ENCODE measurements at places on chromosomes 12 and 14.

- DNase-seq, result no peak
These were observed 174.3 kb upstream of the PWP1 start for GRCh38 chr12:107511292-107511691.

DNA sequence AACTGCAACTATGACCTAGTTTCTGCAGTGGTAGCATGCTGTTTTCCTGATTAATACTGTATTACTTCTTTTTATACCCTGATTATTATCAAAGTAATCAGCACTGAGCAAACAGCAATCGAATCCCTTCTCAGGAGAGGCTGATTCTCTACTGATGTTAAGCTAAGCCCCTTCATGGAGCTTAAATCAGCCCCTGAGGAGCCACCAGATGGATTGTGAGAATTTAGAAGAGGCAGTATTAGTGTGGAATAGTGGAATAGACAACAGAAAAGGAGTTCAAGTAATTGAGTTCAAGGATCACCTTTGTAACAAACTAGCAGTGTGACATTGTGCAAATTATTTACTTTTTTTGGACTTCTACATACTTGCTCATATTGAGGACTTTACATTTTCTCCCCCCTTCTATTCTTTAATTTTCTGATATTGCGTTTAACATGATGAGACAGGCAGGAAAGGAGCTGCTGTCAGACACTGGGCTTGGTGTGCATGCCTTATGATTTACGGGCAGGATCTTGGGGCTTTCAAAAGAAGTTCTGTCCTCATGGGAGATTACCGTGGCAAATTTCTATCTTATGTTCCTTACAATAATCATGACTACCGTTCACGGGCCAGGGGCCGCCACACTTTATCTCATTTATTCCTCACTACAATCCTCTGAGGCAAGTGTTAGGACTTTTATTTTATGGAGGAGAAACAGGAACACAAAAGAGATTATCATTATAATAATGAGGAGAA, 68.0 kb downstream of the PTPRR start:
- no peak for DNase-seq

DNA sequence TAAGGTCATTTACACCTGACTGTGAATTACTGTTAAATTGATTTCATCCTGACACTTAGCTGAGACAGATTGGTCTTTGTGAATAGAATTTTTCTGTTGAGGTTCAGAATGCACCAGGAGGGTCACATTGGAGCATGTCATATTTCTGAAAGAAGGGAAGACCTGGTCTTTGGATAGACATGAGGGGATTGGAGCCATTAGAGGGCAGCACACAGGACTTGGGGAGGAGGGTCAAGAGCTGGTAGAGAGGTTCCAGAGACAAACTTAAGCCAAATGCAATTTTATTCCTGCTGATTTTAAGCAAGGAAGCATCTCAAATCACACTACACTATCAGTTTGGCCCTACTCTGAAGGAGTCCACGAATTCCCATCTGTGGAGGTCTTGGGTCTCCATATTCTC, 41.1 kb downstream of the GUCY2C start:
- no peak for DNase-seq

- DNase-seq, result no peak
These were observed 193.1 kb downstream of the SOX5 start for GRCh38 chr12:23756416-23756815.

GRCh38 chr12:39623919-39624318, 4.3 kb upstream of the ABCD2 start:
- no peak for DNase-seq

- no peak for DNase-seq
These were observed 39.3 kb downstream of the DLK1 start for GRCh38 chr14:100765991-100766390.

GRCh38 chr12:68170726-68171125, 11.2 kb upstream of the IFNG start:
- DNase-seq, result no peak

DNA sequence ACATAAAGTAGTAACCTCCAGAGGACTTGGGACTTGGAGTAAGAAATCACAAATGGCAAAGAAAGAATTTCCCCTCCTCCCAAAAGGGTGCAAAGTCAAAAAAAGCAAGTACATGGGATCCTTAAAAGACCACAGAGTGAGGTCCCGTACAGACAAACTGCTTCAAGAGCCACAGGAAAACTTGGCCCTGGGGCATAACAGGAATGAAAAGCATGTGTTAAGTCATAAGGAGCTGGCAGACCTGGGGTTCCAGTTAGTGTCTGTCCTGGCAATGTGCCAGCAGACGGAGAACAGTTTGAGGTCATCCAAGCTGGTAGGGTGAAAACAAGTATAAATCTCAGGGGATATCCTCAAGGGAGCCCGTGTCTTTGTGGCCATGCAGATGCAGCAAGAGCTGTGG, 73.2 kb downstream of the HSD17B6 start:
- DNase-seq, result no peak

- DNase-seq, result no peak
These were observed 5.1 kb downstream of the ARHGDIB start for GRCh38 chr12:14956024-14956891.

DNA sequence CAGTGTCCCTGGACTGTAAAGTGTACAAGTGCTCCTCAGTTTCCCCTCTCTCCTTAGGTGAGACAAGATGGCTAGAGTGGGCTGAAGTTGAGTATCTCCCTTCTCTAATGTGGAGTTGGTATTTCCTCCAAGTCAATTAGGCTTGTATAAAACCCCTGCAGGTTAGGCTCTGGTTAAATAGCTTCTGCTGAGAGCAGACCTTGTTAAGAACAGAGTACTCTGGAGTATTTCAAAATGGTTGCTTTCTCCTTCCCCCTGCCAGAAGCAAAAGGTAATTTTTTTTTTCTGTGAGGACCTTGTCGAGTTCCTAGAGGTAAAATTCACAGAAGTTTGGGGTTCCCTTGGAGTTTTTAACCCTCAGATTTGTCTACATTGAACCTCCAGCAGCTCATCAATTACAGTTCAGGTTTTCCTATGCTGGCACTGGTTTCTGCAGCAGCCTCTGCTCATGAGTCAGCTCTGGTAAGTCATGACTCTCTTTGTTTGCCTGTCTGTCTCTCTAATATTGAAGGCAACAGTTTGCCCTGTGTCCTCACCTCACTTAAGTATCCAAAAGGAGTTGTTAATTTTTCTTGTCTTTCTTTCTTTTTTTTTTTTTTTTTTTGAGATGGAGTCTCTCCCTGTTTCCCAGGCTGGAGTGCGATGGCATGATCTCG, 27.8 kb upstream of the GLIPR1 start:
- no peak for DNase-seq

GRCh38 chr14:106845286-106846087, 1319.1 kb downstream of the TMEM121 start:
- no peak for DNase-seq

GRCh38 chr12:3040026-3040656, 37.0 kb upstream of the TSPAN9 start:
- no peak for DNase-seq

DNA sequence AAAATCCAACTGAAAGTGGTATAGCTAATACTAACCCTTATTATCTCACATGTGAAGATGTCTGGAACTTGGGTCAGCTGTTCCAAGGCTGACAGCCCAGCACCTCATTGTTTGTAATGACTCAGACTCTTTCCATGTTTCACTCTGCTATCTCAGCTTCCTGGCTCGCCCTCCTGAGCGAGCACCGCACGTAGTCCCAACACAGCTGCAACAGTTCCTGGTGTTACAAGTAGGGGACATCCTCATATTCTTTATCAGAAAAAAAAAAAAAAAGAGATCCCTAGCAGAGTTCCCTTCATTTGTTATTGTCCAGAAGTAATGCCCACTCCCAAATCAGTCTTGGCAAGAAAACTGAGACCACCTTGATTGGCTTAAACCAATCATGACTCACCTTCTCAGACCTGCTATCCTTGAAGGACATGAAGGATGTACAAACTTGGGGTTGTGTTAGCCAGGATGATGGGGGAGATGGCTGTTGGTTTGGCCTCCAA, 92.5 kb downstream of the ADCK1 start:
- DNase-seq, result no peak

GRCh38 chr12:76556368-76556767, 3.2 kb downstream of the OSBPL8 start:
- no peak for DNase-seq

DNA sequence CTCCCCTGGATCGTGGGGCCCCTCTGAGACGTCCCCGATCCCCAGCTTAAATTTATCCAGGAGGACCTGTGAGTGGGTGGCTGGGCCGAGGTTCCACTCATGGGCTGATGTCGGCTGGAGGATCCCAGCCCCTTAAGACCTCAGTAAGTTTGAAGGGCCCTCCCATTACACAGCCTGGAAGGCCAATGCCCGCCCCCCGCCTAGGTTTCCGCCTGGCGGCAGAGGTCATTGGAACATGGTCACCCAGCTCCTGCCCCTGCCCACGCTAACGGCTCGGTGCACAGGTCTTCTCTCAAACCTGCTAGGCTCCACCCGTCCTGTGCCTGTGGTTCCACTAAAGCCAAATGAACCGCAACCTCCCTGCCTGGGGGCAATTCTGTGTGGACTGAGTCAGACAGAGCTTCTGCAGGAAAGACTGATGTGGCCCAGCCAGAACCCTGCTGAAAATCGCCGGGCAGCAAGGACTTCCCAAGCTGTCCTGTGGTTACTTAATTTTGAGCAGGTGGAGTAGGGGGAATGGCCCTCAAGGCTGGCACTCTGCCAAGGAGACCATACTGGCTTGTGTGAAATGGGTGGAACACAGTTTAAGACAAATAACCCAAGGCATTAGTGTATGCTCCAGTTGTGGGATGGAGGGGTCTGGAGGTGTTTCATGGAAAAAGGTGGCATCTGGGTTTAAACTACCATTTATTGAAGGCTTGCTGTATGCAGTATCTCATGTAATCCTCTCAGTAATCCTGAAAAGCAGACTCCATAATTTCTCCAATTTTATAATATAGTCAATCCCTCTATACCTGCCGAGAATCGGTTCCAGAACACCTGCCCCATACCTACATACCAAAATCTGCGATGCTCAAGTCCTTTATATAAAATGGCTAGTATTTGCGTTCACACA, 903 bp upstream of the NT5DC3 start:
- DNase-seq, result peak; percentile 77

DNA sequence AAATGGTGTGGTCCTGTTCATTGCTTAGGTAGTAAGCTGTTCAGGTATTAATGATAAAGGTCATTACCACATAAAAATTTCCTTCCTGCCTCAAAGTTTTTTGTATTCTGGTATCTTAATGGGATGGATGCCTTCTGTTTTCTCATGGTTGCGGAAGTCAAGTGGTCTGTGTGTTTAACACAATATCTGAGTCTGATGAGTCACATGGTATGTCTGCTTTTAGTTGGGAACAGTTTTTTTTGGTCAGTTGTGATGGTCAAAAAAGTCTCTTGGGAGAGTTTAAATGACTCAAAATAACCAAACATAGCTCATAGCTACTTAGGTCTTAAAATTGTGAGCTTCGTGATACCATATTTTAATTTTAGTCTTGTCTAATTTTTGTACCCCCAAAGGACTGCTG, 40.7 kb downstream of the STK38L start:
- DNase-seq, result no peak

DNA sequence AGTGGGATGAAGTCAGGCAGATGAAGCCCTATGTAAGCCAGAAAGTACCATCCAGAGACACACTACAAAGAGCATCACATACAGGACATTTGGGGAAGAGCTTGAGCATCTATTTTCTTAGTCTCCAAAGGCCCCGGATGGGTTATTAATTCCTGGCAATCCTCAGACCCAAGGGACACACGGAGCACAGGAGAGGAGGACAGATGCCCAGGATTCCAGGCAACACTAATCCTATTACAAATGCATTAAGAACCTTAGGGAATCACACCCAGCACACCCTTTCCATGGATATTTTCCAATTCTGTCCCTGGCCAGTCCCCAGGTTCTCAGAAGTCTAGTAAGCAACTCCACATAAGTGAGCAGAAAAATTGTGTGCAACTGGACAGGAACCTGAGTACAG, 65.9 kb downstream of the CMKLR1 start:
- DNase-seq, result no peak

- no peak for DNase-seq
These were observed 468.4 kb upstream of the FOXG1 start for GRCh38 chr14:28298156-28298555.

GRCh38 chr12:109880938-109881337, 597 bp upstream of the GLTP start:
- no peak for DNase-seq

DNA sequence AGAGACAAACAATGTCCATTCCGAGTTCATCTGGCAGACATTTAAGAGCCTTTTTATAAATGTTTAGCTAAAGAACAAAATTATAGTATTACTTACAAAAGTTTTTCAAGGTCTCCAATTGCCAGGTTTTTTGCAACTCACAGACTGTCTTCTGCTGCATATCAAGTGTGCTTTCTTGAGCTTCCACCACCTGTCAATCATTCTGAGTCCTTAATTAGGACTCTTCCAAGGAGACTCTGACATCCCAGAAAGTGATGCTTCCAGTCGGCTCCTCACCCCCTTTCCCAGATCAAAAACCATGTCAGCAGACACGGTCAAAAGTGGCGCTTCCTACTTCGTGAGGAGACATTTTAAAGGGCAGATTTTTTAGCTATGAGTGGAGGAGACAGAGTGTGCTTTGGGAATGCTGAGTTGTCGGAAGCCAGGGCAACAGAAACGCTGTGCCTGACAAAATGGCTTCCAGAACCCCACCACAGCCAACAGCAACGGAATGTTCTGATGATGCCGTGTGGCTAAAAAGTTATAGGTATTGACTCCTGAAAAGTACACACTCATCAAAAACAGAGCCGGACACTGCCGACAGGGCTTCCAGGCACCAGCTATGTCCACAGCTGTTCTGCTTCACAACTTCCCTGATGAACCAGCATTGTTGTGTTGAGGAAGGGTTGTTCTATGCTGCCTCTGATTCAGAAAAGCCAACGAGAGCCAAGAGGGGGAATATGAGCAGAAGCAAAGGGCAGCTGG, 116.1 kb upstream of the SLC35F4 start:
- DNase-seq, result no peak

GRCh38 chr12:52630599-52631200, 12.3 kb upstream of the KRT73 start:
- DNase-seq, result no peak

- no peak for DNase-seq
These were observed 3.0 kb downstream of the KRT5 start for GRCh38 chr12:52517005-52517835.

DNA sequence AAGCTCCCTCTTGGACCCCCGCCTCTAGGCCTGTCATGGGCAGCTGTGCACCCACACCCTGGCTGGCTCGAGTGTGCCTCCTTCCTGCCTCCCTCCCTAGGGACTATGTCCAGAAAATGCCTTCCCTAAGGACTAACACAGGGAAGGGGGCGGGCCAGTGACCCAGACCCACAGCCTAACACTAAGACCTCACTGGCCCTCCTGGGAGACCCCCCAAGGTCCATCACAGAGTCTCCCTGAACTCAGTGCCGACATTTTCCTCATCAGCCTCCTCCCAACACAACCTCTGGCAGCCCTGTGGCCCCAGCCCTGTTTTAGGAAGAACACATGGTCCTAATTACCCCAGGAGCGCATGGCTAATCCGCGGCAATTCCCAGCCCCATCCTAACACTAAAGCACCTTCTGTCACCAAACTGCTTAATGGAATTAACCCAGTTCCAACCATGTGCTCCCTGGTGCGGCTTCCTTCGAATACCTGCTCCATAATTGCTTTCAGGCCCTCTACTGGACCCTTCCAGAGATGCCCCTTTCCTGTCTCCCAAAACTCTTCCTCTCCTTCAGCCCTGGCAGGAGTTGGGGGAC, 5.6 kb downstream of the MSI1 start:
- no peak for DNase-seq

Data from Right ventricle myocardium inferior (tissue), 1 donor.